ENCODE measurements at places on chromosomes 11 and 22.

DNA sequence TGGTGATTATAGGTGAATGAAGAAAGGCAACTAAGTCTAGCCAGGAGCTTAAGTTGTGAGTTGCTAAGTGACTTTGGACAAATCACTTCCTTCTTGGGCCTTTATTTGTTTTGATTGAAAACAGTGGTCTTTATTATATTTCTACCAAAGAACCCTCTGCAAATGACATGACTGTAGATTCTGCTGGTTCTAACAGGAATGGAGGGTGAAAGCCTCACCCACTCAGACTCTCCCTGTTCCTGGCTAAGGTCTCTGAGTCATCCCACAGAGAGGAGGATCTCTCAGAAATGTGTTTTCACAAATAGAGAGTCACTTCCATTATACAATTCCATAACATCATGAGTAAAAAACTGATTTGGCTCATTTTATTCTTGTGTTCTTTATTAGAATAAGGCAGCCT lies 583.9 kb upstream of the LRRC4C start:
- no peak for DNase-seq

GRCh38 chr11:67437082-67437808 lies at the start of gene PTPRCAP:
TSS of gene PTPRCAP (minus strand) at chr11:67437682. CDS start at chr11:67437619, 63 bp downstream.
- no peak for DNase-seq

- DNase-seq, result no peak
Measured at GRCh38 chr11:32187111-32187510, 96.2 kb downstream of the RCN1 start.

DNA sequence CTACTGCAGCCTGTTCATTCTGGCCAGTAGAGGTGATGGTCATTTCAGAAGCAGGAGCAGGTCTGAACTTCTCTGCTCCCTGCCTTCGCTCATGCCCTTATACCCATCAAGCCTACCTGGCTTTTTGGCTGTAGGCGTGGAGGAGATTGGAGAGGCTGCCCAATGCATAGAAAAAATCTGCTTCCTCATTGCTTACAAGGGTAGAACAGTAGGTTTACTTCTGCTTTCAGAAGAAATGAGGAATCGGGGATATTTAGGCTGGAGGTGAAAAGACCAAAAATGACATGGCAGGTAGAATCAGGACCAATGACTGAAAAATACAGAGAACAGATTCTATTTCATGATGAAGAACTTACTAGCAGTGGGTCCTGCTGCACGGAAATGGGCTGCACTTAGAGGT lies 72.9 kb upstream of the YWHAH start:
- no peak for DNase-seq

- no peak for DNase-seq
Measured at GRCh38 chr11:126853732-126854131, 146.8 kb downstream of the KIRREL3 start.

GRCh38 chr11:112795911-112796649 lies 165.1 kb upstream of the NCAM1 start:
- DNase-seq, result no peak

GRCh38 chr11:90809581-90809980 lies 586.7 kb upstream of the CHORDC1 start:
- no peak for DNase-seq

DNA sequence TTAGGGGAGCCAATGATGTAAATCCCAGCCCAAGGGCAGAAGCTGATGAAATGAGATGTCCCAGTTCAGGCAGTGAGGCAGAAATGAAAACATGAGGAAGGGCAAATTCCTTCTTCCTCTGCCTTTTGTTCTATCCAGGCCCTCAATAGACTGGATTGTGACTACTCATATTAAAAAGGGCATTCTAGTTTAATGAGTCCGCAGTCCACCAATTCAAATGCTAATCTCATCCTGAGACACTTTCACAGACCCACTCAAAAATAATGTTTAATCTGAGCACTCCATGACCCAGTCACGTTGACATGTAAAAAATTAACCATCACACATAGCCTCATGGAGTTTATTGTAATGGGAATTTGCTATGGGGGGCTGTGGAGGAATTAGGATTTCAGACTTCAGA lies 717.9 kb downstream of the OPCML start:
- no peak for DNase-seq

- DNase-seq, result peak; percentile 79
Measured at GRCh38 chr11:73335204-73335923, 27.3 kb downstream of the ARHGEF17 start.

- no peak for DNase-seq
Measured at GRCh38 chr11:68044145-68044813, 5.5 kb downstream of the TCIRG1 start.

DNA sequence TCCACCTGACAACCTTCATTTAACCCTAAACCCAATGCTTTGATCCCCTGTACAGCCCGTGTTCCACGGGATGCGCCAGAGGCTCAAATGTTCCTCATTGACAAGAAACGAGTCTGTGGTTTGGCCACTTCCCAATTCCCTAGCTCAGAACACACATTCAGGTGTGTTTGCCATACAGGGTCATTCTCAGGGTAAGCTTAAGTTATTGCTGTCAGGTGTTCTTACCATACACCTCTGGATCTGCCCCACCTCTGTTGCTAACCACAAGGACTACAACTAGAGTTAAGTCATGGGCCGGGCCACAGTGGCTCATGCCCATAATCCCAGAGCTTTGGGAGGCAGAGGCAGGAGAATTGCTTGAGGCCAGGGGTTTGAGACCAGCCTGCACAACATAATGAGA lies 45.6 kb upstream of the POLD3 start:
- DNase-seq, result no peak

GRCh38 chr11:113533425-113533698 lies 58.2 kb upstream of the DRD2 start:
- DNase-seq, result no peak

DNA sequence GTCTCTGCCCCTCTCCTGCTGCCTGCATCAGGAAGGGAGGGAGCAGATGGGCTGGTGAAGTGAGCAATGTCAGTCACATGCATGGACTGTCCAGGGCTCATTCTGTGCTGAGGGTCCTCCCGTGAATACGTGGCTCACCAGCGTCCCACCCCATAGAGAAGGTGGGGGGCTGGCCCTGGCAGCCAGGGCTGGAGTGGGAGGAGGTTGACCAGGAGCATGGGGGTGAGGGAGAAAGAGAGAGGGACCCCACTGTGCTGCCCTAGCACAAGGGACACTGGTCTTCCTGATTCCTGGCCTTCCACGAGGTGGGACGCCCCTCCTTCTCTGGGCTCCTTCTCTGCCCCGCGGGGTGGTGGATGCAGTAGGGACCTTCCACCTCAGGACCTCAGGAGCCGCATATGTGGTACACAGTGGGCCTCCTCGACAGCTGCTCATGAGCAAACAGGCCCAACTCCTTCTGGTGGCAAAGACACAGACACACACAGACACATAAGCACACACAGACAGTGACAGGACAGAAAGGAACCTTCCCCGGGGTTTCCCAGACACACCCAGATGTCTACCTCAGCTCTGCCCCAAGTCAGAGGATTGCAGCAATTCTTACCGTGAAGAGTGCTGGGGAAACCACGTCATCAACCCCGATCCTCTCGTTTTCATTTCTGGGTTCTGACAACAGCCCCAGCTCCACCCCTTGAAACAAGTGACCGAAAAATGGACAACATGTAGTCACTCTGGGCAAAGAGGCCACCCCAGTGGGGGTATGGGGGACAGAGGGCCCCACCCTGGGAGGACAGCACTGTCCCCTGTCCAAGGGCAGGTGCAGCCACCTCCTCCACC lies 3.6 kb upstream of the APOBEC3A start:
- no peak for DNase-seq

DNA sequence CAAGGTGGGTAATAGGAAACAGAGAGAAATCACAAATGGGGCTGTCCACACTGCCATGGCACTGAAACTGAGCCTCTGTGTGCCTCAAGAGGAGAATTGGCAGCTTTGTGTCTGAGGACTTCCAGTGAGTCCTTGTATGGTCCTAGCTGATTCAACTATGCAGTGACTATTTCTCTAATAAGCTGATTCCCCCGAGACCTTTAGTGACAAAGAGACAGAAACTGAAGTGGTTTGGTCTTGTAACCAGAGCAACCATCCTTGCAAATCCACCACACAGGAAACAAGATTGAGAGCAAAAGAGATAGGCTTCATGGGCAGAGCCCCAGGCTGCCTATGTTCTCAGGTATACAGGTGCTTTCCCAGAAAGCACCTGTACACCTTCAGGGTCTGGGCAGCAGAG lies 1038.5 kb downstream of the NTM start:
- DNase-seq, result no peak

DNA sequence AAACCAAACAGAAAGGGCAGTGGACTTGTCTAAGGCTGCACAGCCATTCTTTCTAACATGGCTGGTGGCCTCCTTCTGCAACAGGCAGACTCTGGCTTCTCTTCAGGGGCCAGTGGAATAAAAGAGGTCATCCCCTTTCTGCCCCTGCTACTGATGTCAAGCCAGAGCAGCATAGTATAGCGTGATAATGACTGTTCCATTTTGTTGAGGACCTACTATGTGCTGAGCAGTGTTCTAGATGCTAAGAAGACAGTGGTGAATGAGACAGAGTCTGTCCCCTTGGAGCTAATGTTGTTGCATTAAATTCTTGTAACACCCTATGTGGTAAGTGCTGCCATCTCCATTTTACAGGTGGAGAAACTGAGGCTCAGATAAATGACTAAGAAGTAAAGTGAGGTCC lies 15.7 kb upstream of the SYT7 start:
- DNase-seq, result no peak

DNA sequence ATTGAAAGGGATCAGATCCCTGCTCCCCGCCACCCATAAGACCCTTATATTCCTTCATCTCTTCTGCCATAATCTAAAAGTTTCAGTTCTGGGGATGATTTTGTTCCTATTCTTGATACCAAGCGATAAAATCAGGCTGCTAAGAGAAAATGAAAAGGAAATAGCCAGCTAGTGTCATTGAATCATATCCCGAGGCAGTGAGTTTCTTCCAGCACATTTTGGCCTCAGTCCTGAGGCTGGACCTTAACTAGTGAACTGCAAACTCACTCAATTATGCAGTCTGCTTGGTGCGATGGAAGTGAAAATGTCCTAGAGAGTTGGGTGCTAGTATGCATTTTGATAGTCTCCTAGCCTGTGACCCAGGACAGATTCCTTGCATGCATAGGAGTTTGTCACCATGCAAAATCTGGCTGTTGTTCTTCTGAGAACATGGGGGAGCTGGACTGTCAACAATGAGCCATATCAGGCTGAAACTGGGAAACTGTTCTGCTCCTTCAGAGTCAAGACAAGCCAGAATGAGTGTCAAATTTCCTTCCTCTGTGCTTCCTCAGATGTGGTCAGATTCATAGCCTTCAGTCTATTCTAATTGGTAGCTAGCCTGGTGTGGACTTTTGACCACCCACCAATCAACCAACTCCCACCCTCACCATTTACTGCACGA lies 102.9 kb downstream of the CCDC81 start:
- DNase-seq, result no peak

Data from hypothalamus (tissue), 51 donors.